ENCODE measurements at places on chromosomes 4 and X. TPM values are rescaled to one million over a fixed set of nuclear protein-coding genes. Genes with fewer than 3 reads are reported as not detected.

DNA sequence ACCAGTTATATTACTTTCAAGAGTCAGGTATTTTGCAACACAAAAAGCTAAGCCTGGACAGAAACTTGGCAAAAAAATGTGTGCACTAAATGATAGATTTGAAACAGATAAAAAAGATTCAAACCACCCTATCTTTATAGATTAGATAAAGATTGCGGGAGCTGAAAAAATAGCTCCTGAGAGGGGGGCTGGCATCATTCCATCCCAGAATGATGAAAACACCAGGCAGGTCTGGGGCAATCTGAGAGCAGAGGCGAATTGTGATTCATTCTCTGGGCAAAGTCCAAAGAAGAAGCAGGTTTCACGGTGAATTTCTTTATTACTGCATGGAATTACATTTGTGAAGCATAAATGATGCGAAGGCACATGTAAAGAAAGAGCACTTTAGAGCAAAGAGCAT is 168.5 kb upstream of the DMD start:
- DNase-seq, result no peak
- H3K27me3 ChIP-seq, result no peaks in the 10 kb centered on the region
- no peak overlapping the region for H3K4me3 ChIP-seq
- H3K36me3 ChIP-seq, result no peaks in the 10 kb centered on the region
- no peaks in the 10 kb centered on the region for H3K4me1 ChIP-seq

GRCh38 chrX:40806513-40807220 is 71.3 kb upstream of the MED14 start:
- no peaks in the 10 kb centered on the region for H3K27me3 ChIP-seq
- H3K4me3 ChIP-seq, result no peak overlapping the region
- H3K27ac ChIP-seq, result no peak overlapping the region
- H3K4me1 ChIP-seq, result no peaks in the 10 kb centered on the region
- no peaks in the 10 kb centered on the region for H3K36me3 ChIP-seq
- no peak for DNase-seq

GRCh38 chr4:173264245-173264644 is 69.9 kb downstream of the HMGB2 start:
- H3K4me3 ChIP-seq, result no peak overlapping the region
- H3K27me3 ChIP-seq, result no peaks in the 10 kb centered on the region
- peaks cover 10% of the 10 kb centered on the region for H3K4me1 ChIP-seq
- H3K27ac ChIP-seq, result peak overlapping the region; percentile 17
- peaks cover 2% of the 10 kb centered on the region for H3K36me3 ChIP-seq

PASD1 gene
- total RNA-seq, result not detected

MAGEB2 gene
- not detected for total RNA-seq

ARR3 gene
- total RNA-seq, result not detected

PABPC1L2B gene
- total RNA-seq, result not detected

Data from progenitor cell of endocrine pancreas (in vitro differentiated cells).